ENCODE measurements at places on chromosomes 7 and 10. TPM values are rescaled to one million over a fixed set of nuclear protein-coding genes. Genes with fewer than 3 reads are reported as not detected.

GRCh38 chr7:154503962-154504550 is 451.9 kb downstream of the DPP6 start:
- no peak for DNase-seq

DNA sequence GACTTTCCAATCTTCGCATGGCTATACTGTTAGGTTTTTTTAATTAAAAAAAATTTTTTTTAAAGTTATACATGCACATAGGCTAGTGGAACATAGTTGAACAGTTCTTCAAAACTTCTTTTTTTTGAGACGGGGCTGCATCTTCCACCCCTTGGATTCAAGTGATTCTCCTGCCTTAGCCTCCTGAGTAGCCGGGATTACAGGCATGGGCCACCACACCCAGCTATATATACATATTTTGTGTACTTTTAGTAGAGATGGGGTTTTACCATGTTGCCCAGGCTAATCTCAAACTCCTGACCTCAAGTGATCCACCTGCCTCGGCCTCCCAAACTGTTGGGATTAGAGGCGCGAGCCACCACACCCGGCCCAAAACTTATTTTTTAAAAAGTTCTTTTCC is 17.3 kb downstream of the ZNF777 start:
- no peak for DNase-seq

Gene MEOX2
- 5.6 TPM for total RNA-seq

DNA sequence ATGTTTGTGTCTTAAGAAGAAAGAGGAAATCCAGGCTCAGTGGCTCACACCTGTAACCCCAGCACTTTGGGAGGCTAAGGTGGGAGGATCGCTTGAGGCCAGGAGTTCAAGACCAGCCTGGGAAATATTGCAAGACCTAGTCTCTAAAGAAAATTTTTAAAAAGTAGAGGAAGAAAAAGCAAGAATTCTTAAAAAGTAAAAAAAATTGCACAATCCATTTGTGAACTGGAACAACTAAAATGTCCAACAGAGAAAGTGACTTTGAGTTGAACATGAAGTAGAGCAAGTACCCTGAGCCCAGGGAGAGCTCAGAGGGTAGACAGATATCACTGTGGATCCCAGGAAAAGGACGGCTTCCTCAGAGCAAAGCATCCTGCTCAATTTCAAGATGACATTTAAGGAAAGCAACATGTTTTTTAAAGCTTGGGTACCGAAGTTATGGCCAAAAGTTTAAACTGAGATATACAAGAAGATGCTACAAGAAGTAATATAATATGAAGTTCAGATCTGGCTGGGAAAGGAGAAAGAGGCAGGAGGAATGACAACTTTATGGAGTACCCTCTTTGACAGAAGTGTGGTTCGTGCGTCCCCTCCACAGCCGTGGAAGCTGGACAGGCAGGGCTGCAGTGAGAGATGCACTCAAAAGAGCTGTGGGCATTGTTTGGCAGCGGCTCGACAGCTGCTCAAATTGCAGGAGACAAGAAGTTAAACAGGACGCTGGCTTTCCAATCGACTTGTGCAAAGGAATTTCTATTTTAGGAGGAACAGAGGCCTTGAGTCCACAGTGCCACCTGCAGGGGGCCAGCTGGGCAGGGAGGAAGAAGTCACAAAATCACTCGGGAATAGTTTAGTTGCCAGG is 201.3 kb downstream of the JCAD start:
- DNase-seq, result peak; percentile 63

Gene WNT2
- 4.4 TPM for total RNA-seq

- no peak for DNase-seq
Observed at GRCh38 chr7:111872450-111873325, 310.4 kb upstream of the IMMP2L start.

- DNase-seq, result no peak
Observed at GRCh38 chr7:122257056-122257455, 47.5 kb downstream of the FEZF1 start.

DNA sequence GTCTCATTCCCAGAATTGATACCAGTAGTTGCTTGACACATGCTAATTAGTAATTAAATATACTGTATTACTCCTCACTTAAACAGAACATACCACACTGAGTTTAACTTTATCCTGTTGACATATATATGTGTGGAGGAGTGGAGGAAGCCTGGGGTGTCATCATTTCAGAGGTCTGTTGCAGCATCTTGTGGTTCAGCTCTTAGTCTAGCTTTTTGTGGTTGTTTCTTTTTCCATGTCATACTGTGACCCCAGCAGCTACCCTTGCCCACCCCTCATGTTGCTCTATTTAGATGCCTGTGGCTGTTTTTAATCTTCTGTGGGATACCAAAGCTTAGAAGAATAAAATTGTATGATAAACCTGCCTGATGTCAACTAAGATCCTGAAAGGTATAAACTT is 875.4 kb downstream of the LRMDA start:
- no peak for DNase-seq

DNA sequence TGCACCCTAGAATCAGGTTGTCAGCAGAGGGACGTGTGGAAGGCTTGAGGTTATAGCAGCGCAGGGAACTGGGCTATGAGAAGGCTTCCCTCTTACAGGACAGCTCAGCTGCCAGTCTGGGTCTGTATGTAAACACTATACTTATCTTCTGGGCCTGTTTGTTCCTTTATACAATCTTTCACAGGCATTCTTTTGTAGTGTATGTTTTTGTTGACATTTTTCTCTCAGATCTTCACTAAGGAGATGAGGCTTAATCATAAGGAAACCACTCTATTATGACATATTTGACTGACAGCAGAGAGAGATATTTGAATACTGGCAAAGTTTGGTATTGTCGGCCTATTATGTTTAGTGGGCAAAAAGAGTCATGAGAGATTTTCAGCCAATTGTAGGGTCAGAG is 929 bp downstream of the GBF1 start:
- DNase-seq, result no peak

DNA sequence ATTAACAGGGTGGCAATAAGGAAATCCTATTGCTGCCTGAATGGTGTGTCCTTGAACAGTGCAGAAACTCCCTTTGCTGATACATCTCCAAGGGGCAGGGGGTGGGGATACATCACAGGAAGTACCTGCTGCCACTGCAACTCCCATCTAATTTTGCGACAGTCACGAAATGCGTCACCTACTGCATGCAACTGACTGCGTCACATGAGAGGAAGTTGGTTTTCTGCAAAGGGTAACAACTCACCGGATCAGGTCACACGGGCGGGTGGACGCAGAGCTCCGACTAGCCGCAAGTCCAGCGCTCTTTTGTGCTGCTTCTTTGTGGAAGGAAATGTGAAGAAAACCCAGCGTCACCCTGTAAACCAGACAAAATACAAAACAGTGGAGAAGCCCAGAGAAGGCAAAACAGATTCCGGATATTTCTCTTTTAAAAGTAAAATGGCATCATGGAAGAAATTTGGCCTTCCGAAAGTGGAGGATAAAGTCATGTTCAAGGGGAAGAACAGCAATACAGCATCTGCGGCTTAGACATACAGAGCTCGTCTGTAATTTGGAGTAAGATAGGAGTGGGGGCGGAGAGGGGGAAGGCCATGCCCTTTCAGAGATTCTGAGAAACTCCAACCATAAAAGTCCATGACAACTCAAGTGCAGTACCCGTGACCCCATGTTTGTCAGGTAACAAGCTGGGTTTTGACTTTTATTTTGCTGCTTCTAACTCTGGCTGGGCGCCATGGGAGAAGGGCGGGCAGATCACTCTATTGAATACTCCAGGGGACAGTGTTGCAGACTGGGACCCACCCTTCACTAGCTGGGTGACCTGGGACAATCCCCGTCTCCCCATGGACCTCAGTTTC is 32.3 kb upstream of the PLEKHS1 start:
- DNase-seq, result no peak

DNA sequence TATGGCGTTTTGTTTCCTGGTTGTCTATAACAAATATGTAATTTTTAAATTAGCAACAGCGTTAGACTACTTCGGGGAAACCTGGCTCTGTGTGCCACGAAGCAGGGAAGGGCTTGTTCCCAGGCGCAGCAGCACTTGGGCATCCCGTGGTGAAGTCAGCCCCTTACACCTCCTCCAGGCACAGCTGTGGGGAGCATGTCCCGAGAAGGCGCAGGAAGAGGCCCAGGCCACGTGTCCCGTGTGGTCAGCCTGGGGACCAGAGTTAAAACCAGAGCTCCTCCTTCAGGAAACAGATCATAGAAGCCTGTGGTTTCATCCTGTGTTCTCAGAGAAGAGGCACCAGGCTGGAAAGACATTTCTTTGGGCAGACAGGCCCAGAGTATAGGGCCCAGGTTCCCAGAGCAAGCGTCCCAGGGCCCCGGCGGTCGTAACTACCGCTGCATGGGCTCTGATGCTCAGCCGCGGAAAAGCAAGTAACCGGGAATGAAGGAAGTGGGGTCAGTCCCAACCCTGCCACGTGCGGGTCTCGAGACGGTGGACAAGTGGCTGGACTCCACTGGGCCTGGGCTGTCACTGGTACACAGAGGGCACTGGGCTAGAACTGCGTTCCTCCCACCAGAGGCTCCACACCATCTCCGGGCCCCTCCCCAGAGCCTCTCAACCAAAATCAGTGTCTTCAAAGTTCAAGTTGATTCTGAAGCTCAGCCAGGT is 7.1 kb downstream of the NUDT1 start:
- peak; percentile 85 for DNase-seq

DNA sequence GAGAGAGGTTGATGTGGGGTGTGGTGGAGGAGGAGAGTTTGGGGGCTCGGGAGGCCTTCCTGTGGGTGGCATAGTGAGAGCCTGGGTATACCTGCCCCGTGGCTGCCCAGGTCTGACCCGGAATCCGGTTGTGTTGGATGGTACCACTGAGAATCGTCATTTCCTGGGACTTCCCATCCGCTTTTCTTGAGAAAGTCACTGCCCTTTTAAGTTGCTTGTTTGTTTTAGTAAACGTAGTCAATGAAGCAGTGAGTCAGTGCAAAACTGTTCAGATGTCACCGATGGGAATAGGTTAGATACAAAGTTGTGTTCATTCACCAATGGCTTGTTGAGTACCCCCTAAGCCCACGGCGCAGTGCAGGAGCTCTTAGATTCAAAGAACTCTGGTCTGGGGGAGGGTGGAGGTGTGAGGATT is 285.8 kb downstream of the CAMK1D start:
- no peak for DNase-seq

DNA sequence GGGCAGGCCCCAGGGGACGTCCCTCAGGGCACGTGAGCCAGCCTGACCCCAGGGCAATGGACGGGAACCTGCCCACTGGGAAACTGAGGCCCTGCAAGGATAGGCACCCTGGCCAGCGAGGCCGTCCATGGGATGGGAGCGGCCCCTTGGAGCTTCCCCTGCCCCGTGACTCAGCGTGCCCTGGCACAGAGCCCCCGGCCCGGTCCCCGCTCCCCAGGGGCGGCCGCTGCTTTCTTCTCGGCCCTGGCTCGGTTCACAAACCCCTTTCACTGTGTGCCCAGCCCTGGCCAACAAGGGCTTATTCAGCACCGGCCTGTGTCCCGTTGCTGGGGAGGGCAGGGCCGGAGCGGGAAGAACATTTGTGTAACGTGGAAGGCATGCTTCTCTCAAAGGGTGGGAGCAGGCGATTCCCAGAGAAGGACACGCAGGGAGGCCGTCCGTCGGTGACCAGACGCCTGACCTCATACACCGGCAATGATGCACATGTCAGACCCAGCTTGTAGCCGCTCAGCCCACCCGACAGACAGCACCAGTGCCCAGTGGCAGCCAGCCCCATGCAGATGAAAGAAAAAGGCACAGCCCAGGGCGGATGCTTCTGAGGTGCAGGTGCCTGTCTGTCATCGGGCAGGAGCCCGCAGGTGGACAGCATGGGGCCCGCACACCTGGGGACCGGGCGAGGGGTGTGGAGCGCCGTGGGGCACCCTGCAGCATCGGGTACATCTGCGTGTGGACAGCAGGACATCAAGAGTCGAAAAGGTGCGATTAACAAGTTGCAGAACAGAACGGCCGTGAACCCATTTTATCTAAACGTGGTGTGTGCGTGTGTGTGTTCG is 94.5 kb downstream of the PDGFA start:
- no peak for DNase-seq

Gene ASZ1
- total RNA-seq, result not detected

GRCh38 chr7:19293431-19293830 is 148.2 kb upstream of the FERD3L start:
- no peak for DNase-seq

GRCh38 chr10:48671914-48672595 is 12.6 kb upstream of the WDFY4 start:
- DNase-seq, result no peak

Gene DGKI
- 10.2 TPM for total RNA-seq

DNA sequence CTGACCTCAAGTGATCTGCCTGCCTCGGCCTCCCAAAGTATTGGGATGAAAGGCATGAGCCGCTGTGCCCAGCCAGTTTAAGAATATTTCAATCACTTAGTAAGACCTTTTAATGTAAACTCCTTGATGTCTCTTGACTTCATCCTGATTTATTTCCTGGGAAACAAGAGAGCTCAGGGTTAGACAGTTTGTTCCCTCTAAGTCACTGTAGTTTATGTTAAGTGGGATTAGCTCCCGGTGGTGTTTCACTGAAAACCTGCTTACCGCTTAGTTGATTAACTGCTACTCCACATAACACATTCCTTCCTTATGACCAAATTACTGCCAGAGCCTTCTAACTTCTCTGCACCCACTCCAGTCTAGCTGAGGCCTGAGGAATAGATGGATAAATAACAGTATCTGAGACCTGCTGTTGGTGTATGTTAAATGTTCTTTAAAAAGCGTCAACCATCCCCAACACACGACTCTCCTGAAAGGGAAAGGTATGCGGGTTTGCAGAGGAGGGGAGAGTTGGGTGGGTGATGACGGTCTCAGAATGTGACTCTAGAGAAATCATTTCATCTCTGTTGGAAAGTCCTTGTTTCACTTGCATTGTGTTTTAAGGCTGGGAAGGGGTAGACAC is 48.7 kb downstream of the CREB3L2 start:
- DNase-seq, result no peak

Gene PTPRZ1
- total RNA-seq, result 1.5 TPM

DNA sequence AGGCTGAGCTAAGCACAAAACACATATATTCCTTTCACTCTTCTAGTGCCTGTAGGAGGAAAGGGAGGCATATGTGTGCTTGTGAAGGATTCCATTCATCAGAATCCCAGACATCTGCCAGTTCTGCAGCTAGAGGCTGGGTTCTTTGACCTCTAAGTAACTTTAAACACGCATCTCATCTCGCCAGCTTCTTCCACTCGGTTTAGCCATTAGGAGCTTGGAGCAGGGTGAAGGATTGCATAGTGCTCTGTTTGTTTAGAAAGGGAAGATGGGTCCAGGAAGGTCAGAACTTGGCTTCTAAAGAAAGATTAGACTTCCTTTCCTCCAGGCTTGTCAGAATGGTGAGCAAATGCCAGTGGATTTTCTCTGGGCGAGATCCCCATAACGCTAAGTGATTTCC is 43.6 kb downstream of the HK1 start:
- no peak for DNase-seq

Gene GSTO2
- 0.37 TPM for total RNA-seq

Measured in right cardiac atrium (tissue), 5 donors.